Natural killer cell treated with Interleukin-12 subunit alpha and Interleukin-12 subunit beta and Interleukin-15 and Interleukin-18, amount 100 ng/mL, for 72 hours (primary cell): ENCODE measurements at places on chromosomes 5 and 9.

GRCh38 chr9:17625644-17626388, 47.0 kb downstream of the SH3GL2 start:
- no peaks in the 10 kb centered on the region for H3K27me3 ChIP-seq
- no peak overlapping the region for H3K4me3 ChIP-seq
- DNase-seq: no peak
- no peaks in the 10 kb centered on the region for H3K36me3 ChIP-seq

GRCh38 chr5:53130266-53130665, 20.7 kb upstream of the MOCS2 start:
- no peaks in the 10 kb centered on the region for H3K36me3 ChIP-seq
- peaks cover 18% of the 10 kb centered on the region for H3K27me3 ChIP-seq
- no peak overlapping the region for H3K27ac ChIP-seq
- no peak overlapping the region for H3K4me3 ChIP-seq
- no peak for DNase-seq

DNA sequence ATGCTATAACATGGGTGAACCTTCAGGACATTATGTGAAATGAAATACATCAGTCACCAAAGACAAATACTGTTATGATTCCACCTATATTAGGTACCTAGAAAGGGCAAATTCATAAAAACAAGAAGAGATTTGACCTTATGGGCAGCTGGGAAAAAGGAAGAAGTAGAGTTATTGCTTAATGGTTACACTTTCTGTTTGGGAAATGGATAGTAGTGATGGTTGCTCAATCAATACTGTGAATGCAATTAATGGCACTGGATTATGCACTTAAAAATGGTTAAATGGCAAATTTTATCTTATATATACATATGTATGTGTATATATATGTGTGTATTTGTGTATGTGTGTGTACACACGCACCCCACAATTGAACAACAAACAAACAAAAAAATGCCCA, 15.2 kb downstream of the FKBP15 start:
- peak overlapping the region; percentile 50 for H3K27ac ChIP-seq
- H3K4me1 ChIP-seq: peaks cover 11% of the 10 kb centered on the region
- H3K36me3 ChIP-seq: peaks cover 27% of the 10 kb centered on the region
- H3K4me3 ChIP-seq: no peak overlapping the region

- peaks cover 8% of the 10 kb centered on the region for H3K36me3 ChIP-seq
- no peaks in the 10 kb centered on the region for H3K27me3 ChIP-seq
- no peak for DNase-seq
Measured at GRCh38 chr5:136682986-136683385, 317.6 kb upstream of the TRPC7 start.

- H3K27me3 ChIP-seq: no peaks in the 10 kb centered on the region
- peaks cover 3% of the 10 kb centered on the region for H3K4me1 ChIP-seq
- no peak overlapping the region for H3K4me3 ChIP-seq
- peaks cover 5% of the 10 kb centered on the region for H3K36me3 ChIP-seq
- no peak for DNase-seq
Measured at GRCh38 chr5:132998556-132998955, 27.8 kb downstream of the ZCCHC10 start.

DNA sequence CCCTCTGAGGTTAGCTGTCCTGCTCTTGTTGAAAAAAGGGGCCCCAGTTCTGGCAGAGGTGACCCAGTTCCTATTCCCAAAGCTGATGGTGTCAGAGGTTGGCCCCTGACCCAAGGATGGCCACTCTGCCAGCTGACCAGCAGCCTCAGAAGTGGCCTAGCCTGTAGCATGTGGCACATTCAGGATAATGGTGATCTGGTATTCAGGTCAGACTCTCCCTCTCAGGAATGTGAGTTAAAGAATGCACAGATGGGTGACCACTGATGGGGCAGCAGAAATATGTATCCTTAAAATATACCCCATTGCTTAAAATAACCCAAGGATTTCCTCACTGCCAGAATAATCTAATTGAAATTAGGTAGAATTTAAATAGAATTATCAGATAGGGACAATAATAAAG, 369.2 kb downstream of the SEMA5A start:
- no peaks in the 10 kb centered on the region for H3K27me3 ChIP-seq
- DNase-seq: no peak
- H3K4me1 ChIP-seq: no peaks in the 10 kb centered on the region
- no peak overlapping the region for H3K27ac ChIP-seq

DNA sequence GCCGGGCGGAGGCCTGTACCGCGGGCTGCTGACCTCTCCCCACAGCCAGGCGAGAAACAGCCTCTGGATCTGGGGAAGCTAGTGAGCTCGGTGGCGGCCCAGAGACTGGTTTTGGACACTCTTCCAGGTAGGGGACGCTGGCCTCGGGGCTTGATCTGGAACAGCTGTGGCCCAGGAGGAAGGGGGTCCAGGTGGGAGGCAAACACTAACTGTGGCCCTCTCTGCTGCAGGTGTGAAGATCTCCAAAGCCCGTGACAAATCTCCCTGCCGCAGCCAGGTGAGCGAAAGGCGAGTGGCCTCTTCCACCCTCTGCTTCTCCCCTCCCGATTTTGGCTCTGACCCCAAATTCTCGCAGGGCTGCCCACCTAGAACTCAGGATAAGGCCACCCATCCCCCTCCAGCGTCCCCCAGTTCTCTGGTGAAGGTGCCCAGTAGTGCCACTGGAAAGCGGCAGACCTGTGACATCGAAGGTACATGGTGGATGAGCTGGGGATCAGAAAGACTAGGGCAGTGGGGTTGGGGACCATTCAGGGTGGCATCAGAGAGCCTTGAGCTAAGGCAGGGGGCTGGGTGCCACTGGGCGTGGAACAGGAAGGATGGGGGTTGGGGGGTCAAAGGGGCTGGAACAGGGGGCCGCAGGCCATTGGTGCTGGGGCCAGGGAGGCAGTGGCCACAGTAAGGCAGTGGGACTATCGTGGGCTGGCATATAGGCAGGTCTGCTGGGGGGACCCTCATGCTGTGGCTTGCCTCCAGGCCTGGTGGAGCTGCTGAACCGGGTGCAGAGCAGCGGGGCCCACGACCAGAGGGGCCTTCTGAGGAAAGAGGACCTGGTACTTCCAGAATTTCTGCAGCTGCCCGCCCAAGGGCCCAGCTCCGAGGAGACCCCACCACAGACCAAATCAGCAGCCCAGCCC, 12.9 kb upstream of the SLC34A1 start:
- peaks cover 6% of the 10 kb centered on the region for H3K36me3 ChIP-seq
- peaks cover 18% of the 10 kb centered on the region for H3K4me1 ChIP-seq
- H3K4me3 ChIP-seq: no peak overlapping the region

DNA sequence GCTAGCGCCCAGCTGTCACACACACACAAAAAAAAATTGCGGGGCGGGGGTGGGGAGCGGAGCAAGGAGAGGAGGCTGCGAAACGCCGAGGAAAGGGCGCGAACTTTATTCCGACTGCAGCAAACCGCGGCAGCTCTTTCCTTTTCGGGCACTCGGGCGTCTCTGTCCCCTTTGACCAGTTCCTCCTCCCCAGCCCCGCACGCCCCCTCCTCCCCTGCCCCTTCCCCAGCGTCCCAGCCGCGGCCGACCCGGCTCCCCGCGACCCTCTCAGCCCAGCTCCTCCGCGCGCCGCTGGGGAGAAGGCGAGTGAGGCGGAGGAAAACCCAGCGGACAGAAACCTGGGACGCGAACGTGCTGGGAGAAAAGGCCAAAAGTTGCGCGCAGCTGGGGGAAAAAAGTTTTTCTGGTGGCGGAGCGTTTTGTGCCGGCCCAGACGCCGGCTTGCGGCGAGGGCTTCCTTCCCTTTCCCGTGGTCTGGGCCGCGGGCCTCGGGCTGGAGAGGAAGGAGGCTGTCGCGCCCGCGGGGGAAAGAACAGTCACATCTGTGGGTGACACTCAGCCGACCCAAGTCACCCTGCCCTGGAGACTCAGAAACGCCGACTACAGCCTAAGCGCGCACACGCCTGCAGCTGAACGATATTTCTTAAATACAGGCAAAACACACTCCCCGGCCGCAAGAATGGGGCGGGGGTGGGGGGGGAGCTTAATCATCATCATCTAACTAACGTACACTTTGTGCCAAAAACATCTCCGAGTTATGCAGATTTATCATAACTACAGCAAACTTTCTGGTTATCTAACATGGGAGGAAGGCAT, 1.1 kb upstream of the BNC2 start:
- H3K27ac ChIP-seq: no peak overlapping the region
- peak overlapping the region; percentile 90 for H3K4me3 ChIP-seq
- no peaks in the 10 kb centered on the region for H3K27me3 ChIP-seq
- H3K4me1 ChIP-seq: peaks cover 25% of the 10 kb centered on the region
- DNase-seq: peak; percentile 77
- no peaks in the 10 kb centered on the region for H3K36me3 ChIP-seq

- H3K4me3 ChIP-seq: no peak overlapping the region
- H3K27ac ChIP-seq: no peak overlapping the region
- DNase-seq: no peak
- no peaks in the 10 kb centered on the region for H3K4me1 ChIP-seq
Measured at GRCh38 chr9:13445103-13445500, 165.6 kb upstream of the MPDZ start.

DNA sequence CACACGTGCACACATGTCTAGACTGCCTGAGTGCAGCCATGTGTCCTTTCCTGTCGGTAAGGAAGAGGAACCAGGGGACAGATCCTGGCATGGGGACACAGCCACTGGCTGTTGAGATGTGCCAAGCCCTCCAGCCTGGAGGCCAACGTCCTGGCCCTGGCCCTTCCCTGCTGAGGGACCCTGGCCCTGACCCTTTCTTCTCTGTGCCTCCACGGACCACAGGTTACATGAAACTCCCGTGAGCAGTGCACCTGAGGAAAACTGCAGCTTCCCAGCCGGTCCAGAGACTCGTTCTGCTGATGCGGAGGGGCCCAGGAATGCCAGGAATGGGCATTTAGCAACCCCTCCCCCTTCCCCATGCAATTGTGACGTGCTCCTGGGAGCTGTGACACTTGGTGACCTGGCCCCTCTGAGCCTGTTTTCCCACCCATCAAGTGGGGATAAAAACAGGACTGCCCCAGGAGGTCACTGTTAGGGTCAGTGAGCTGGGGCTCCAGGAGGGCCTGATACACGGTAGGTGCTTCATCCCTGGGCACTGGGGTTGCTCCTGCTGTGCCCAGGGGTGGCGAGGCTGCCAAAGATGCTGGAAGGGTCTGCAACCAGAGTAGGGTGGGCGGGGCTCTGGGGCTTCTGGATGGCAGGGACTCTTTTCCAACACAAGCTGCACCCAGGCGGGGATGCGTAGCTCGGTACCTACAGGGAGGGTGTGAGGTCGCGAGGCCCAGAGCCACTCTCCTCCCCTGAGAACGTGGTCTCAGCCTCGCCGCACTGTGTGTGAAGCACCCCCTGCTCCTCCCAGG, 151.5 kb downstream of the C9orf50 start:
- no peak for DNase-seq
- no peaks in the 10 kb centered on the region for H3K27me3 ChIP-seq
- H3K4me3 ChIP-seq: no peak overlapping the region

GRCh38 chr5:34738381-34738780, 82.3 kb downstream of the RAI14 start:
- H3K27ac ChIP-seq: no peak overlapping the region
- H3K4me1 ChIP-seq: no peaks in the 10 kb centered on the region
- peaks cover 7% of the 10 kb centered on the region for H3K27me3 ChIP-seq
- H3K36me3 ChIP-seq: no peaks in the 10 kb centered on the region

- no peak overlapping the region for H3K27ac ChIP-seq
- H3K4me3 ChIP-seq: no peak overlapping the region
- DNase-seq: no peak
- H3K27me3 ChIP-seq: peaks cover 60% of the 10 kb centered on the region
Measured at GRCh38 chr5:36839489-36840476, 36.8 kb upstream of the NIPBL start.

DNA sequence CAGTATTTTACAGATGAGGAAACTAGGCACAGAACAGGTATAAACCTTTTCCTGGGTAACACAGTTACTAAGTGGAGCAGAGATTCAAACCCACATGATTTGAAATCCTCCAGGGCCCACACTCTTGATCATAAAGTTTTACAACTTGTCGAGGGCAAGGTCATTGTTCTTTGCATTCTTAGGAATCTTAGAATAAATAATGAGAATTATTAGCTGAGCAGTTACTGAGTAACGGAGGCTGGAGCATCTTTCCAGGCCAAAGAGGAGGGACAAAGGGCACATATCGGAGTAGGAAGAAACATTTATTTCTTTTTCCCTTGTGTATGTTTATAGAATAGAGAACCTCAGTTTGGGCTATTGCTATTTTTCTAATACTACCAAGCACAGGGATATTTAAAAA, 27.1 kb upstream of the F2R start:
- no peaks in the 10 kb centered on the region for H3K27me3 ChIP-seq
- H3K36me3 ChIP-seq: peaks cover 17% of the 10 kb centered on the region
- no peak for DNase-seq
- no peak overlapping the region for H3K27ac ChIP-seq
- H3K4me1 ChIP-seq: peaks cover 43% of the 10 kb centered on the region

- H3K36me3 ChIP-seq: peaks cover 9% of the 10 kb centered on the region
- DNase-seq: peak; percentile 64
Measured at GRCh38 chr5:56610093-56610698, 205.2 kb upstream of the MAP3K1 start.

DNA sequence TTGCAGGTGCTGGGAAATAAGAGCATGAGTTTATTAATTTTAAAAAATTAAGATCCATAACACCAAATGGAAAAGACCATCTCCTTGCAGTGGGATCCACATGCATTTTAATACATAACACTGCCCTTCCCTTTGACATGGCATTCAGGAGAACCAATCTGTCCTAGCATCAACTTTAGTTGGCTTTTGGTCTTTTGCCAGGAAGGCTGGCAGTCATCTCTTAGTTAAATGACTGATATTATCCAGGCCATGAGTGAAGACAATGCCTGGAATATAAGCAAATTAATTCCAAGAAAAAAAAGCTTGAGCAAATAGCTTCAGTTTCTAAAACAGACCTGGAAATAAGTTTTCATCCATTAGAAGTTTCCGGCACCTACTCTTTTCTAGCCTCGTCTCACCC, 55.1 kb upstream of the OTULINL start:
- no peak for DNase-seq
- no peaks in the 10 kb centered on the region for H3K27me3 ChIP-seq
- no peaks in the 10 kb centered on the region for H3K36me3 ChIP-seq
- H3K4me1 ChIP-seq: no peaks in the 10 kb centered on the region
- no peak overlapping the region for H3K27ac ChIP-seq

- no peaks in the 10 kb centered on the region for H3K36me3 ChIP-seq
- peaks cover 69% of the 10 kb centered on the region for H3K4me1 ChIP-seq
- DNase-seq: peak; percentile 91
- H3K27ac ChIP-seq: peak overlapping the region; percentile 100
- H3K27me3 ChIP-seq: no peaks in the 10 kb centered on the region
- H3K4me3 ChIP-seq: peak overlapping the region; percentile 69
Measured at GRCh38 chr9:96020792-96021550, 145.5 kb downstream of the ERCC6L2 start.

DNA sequence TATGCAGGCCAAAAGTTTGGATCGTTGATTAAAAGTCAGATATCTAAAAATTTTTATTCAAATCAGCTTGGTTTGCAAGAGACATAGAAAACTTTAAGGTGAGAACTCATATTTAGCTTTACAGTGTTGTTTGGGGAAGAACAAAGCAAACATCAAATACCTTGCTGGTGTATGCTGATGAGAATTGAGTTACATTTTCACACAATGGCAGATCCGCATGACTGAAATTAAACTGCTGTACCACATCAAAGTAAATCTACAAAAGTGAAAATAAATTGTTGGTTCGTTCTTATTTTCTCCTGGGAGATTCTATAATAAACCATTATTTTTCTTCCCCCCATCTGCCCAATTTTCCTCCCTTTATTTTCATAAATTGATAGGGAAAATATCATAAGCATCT, 198.2 kb upstream of the PCSK5 start:
- no peaks in the 10 kb centered on the region for H3K36me3 ChIP-seq
- no peak overlapping the region for H3K4me3 ChIP-seq
- no peaks in the 10 kb centered on the region for H3K4me1 ChIP-seq

- H3K27me3 ChIP-seq: no peaks in the 10 kb centered on the region
- no peak for DNase-seq
- no peak overlapping the region for H3K27ac ChIP-seq
- H3K36me3 ChIP-seq: no peaks in the 10 kb centered on the region
- H3K4me3 ChIP-seq: no peak overlapping the region
- peaks cover 3% of the 10 kb centered on the region for H3K4me1 ChIP-seq
Measured at GRCh38 chr9:87629104-87629503, 96.8 kb upstream of the CTSL start.
